ENCODE measurements at places on chromosomes 12 and 14.
A peak's percentile ranks its signal among the peaks of the same experiment; 100 is the strongest.

- peak; percentile 40 for DNase-seq
Observed at GRCh38 chr12:117587631-117588287, 226.3 kb upstream of the NOS1 start.

GRCh38 chr14:64760146-64760755, 56.0 kb downstream of the PLEKHG3 start:
- peak; percentile 40 for DNase-seq

- no peak for DNase-seq
Observed at GRCh38 chr12:19675361-19675760, 236.1 kb downstream of the AEBP2 start.

- no peak for DNase-seq
Observed at GRCh38 chr14:89688507-89689211, 265.9 kb downstream of the EFCAB11 start.

DNA sequence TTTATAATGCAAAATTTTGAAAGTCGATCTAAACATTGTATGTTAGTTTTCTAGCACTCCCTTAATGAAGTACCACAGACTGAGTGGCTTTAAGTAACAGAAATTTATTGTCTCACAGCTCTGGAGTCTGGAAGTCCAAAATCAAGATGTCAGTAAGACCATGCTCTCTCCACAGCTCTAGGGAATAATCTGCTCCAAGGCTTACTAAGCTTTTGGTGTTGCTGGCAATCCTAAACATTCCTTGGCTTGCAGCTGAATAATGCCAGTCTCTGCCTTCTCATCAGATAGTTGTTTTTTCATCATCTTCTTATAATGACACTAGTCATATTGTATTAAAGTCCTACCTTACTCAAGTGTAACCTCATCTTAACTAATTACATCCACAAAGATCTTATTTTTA, 102.2 kb downstream of the RASSF9 start:
- DNase-seq: peak; percentile 55

DNA sequence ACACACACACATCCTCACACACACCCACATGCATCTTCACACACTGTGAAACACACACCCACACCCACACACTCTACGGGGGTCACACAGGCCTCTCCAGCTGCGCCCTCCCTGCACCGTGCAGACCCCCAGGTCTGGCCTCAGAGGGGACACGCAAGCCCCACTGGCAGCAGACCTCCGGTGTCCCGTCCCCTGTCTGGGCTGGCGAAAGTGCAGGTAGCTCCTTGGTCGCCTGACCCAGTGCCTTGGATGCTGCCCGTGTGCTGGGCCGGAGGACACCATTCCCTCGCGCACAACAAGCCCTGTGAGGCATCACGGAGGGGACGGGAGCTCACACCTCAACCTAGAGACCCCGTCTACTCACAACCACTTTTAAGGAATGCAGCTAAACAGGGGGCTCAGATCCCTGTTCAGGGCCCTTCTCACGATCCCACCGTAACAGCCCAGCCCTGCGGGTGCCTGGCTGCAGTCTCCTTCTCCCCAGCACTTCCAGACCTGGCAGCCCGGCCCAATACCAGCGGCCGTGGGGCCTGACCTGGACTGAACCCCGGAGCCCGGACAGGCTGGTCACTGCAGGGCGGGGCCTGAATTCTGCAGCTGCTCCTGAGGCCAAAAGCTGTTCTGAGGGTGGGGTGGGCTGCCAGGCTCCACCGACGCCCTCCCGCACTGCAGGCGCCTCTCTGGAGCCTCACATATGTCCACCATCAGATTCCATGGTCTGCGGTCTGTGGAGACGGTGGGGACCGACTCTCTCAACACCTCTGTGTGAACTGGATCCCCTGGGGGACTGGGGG, 42.1 kb upstream of the FZD10 start:
- DNase-seq: no peak

DNA sequence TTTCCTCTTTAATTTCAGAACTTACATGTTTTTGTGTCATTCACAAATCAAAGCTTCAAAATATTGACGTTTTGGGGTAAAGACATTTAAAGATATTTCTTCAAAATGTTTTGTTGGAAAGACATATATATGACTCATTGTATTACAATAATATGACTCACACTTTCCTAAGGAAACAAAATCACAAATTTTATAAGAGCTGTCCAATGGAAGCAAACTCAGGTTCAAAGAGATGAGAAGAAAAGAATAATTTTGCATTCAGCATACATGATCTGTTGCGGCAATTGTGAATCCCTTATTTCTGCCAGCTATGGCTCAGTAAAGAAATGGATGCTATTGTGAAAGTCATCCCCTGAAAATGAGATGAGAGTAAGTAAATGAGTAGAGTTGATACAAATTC, 82.7 kb downstream of the GRIP1 start:
- DNase-seq: peak; percentile 58

DNA sequence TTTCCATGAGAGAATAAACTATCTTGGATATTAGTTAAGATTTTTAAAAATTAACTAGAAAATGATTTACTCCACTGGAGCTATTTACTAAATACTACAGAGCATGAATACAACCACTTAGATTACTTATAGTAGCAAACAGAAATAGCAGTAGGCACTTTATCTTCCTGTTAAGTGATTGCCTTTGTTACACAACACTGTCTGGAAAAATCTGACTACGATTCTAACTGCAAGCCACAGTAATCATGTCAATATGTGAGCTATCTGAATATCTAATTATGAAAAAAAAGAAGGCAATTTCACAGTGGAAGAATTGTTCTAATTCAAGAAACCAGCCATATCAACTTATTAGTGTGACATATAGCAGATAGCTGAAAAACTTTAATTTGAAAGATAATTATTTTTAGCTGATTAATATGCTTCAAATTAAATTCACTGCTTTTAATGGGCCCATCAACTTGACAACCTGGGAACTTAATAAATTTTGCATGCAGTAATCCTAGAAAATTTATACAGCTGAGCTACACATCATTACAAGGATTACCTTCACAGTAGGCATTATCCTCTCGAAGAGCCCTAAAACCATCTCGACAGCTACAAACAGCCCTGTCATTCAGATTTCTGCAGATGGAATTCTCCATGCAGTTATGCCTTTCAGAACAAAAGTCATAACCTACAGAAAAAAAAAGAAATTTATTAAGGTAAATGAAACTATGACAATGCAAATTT, 172.8 kb downstream of the NELL2 start:
- no peak for DNase-seq

- DNase-seq: no peak
Observed at GRCh38 chr14:92660571-92660970, 87.9 kb downstream of the LGMN start.

DNA sequence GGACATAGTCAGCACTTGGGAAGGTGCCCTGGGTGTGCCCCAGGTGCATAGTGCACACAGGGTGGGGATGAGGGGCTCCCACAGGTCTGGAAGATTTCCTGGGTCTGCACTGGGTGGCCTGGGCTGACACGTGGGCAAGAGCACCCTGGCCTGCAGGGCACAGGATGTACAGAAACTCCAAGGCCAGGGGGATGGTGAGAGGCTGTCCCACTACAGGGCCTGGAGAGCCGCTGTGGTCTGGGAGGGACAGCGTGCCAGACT, 35.8 kb upstream of the PPP1R13B start:
- no peak for DNase-seq

DNA sequence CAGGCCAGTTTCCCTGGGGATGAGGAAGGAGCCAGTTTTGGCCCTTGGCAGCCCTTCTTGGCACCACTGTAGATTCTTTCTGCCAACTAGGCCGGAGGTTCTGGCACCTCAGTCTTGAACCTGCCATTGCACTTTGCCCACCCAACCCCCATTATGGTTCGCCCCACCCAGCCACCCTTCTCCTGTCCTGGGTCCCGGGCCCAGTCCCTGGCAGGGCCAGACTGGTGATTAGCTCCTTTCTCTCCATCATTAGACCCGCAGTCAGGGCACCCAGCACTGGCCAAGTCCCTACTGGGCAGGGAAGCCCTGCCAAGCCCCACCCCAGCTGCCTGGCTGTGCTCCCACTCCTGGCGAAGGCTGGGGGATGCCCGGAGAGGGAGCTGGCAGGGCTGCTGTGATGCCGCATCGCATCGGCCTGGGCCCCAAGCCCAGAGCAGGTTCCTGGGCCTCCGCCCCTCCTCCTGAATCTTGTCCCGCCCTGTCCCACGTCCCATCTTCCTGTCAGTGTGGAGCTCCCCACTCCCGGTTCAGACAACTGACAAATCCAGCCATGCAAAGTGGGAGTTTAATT, 9.8 kb downstream of the FAM222A start:
- DNase-seq: no peak

DNA sequence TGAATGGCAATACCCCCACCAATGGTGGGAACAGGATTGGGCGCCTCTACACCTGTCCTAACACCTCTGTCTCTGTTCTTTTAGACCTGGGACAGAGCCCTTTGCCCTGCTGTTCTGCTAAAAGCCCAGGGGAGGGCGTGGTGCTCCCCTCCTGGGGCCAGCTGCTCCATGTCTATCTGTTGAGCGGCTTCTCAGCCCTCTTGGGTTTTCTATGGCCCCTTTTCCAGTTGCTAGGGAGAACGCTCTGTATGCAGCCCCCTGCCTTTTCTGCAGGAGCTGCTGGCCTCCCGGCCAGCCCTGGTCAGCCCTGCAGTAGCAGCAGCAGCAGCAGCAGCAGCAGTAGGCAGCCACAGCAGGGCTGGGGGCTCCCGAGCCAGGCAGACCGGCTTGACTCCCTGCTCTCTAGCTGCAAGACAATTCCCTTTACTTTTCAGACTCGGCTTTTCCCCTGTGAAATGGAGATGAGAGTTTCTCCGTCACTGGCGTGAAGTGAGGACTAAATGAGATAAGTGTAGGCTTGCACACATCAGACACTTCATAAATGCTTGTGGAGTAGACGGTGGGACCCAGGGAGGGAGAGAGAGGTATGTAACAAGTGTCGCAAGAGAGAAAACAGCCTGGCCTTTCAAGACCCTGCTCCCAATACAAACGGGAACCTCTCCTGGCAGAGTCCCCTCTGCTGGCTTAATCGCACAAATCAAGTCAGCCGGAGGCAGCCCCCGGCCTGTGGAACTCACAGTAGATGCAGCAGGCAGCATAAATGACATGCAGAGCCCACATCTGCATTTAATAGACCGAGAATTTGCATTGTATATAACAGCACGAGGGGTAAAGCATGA, 1.0 kb downstream of the RTL1 start:
- no peak for DNase-seq

GRCh38 chr12:113436993-113437728, 15.0 kb downstream of the SDSL start:
- no peak for DNase-seq

DNA sequence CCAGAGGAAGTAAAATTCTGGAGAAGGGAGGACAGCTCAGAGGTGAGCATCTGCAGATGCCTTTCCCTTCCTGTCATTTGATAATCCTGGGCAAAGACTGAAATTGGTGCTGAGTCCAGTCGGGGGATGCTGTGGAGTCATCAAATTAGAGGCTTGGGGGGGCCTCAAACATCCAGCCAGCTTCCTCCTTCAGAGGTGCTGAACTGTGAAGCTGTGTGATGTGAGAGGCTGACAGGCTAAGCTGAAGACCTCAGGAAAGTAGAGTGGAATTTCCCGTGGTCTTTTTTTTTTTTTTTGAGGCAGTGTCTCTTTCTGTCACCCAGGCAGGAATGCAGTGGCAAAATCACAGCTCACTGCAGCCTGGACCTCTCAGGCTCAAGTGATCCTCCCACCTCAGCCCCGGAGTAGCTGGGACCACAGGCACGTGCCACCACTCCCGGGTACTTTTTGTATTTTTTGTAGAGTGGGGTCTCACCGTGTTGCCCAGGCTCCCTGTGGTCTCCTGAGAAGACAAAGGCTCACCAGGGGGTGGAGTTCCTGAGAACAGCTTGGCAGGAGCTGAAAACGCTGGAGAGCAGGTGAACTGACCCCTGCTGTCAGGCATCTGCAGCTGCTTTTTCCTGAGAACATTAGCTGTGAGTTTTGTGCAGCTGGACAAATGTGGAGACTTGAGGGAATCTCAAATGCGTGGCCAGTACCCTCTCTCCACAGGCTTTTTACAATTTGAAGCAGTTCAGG, 6.1 kb upstream of the TCL1B start:
- no peak for DNase-seq

DNA sequence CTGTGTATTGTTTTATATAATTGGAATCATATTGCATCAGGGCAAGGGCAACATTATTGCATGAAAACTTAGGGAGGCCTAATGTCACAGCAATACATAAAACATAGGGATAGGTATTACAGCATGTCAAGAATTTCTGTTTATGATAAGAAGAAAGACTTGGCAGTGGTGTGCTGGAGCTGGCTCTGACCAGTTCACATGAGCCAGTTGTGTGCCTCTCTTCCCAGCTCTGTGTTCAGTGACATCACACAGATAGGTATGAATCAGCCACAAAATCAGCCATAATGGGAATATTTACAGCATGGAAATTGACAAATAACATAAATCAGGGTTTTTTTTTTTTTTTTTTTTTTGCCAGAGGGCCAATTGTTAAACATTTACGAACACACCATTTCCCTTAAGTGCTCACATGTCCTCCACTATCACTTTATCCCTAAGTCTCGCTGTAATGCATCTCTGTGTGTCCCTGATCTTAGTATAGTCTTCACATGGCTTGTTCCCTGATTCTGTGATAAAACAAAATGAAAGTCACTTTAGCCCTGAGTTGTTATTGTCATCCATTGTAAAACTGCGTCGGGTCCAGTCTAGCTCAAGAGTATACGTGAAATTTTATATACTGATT, 31.9 kb upstream of the ACSM4 start:
- no peak for DNase-seq

- peak; percentile 8 for DNase-seq
Observed at GRCh38 chr14:53845813-53846693, 110.6 kb downstream of the BMP4 start.

GRCh38 chr14:98218218-98218617, 1053.8 kb downstream of the BCL11B start:
- DNase-seq: no peak

GRCh38 chr12:75820848-75821578, 210.6 kb downstream of the PHLDA1 start:
- DNase-seq: peak; percentile 55

Measured in fibroblast of skin of back (primary cell).